ENCODE measurements at places on chromosomes 3 and 15. TPM values are rescaled to one million over a fixed set of nuclear protein-coding genes. Genes with fewer than 3 reads are reported as not detected.

DNA sequence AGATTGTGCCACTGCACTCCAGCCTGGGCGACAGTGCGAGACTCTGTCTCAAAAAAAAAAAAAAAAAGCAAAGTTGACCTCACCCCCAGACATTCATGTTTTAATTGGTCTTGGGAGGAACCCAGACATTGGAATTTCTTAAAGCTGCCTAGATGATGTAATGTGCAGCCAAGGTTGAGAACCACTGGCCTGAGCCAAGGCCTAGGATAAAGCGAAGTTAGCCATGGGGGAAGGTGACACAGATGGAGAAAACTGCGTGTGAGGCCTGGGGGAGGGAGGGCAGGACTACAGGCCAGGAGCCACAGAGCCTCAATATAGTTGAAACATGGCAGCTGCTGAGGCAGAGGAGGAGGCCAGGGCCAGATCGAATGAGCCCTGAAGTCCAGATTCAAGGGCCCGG lies 21.0 kb downstream of the GLB1 start:
- DNase-seq: no peak

MINAR1 gene
- 0.47 TPM for total RNA-seq

DNA sequence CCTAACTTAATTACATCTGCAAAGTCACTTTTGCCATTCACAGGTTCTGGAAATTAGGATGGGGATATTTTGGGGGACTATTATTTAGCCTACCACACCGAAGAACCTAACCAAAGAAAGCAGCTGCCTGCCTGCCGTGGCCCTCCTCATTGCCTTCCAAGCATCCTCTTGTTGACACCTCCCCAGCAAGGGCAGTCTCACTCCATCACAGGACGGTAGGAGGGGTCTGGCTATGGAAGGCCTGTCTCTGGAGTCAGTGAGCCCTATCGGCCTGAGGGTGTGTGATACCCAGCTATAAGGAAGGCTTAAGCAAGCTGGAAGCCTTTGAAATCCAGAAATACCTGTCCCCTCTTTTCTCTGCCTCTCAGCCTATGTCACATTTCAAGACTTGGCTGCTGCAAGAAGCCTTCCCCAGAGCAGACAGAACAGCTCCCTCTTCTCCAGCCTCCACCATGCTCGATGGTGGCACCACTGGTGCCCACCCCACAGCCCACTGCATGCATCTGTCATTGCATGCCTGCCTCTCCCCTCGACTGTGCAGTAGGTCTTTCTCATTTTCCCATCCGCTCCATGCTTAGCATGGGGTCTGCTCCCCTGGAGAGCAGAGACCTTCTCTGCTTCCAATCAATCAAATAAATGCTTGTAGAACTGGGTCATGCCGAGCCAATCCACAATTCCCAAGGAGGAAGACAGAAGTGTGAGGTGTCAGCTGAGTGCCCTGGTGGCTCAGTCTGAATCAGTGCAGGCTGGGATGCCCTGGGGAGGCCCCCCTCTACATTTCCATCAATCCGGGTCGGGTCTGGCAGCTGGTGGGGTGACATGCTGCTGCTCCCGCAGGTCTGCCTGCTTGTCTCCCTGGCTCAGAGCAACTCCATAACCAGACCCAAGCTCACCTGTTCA lies 23.9 kb upstream of the LOXL1 start:
- peak; percentile 24 for DNase-seq

DNA sequence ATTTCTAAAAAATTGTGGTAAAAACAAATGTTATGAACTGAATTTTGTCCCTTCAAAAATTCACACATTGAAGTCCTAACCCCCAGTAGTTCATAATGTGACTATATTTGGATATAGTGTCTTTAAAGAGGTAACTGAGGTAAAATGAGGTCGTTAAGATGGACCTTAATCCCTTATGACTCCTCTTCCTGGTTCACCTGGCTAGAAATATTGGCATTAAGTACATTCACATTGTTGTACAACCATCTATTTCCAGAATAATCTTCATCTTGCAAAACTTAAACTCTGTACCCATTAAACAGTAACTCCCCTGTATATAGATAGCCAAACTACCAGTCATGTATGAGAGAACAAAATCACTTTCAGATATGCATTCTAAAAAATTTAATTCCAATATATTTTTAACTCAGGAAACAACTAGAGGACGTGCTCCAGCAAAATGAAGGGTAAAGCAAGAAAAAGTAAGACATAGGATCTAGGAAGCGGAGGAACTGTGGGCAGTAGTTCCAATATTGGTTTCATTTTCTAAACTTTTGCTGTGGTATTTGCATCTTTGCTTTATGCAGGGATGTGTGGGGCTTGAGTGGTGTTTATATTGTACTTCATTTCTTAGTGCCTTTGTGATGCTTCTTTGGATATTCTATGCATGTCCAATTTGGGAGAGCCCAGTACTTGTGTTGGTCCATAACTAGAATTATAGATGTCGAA lies 36.7 kb upstream of the IL20RB start:
- DNase-seq: no peak

DNA sequence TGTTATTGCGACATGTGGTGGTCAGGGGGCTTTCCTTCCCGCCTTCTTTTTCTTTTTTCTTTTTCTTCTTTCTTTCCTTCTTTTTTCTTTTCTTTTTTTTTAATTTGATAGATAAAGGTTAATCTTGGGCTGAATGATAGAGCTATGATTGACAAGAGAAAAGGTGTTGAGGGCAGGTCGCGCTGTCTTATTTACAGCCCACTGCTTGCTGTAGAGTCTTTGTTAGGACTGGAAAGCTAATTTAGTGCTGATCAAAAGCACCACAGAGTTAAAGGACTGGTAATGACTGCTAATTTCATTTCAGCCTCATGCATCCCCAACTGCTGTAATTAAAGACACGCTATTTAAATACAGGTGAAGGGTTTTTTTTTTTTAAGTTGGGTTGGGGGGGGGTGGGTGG lies 10.6 kb upstream of the SOX2 start:
- DNase-seq: no peak

DNA sequence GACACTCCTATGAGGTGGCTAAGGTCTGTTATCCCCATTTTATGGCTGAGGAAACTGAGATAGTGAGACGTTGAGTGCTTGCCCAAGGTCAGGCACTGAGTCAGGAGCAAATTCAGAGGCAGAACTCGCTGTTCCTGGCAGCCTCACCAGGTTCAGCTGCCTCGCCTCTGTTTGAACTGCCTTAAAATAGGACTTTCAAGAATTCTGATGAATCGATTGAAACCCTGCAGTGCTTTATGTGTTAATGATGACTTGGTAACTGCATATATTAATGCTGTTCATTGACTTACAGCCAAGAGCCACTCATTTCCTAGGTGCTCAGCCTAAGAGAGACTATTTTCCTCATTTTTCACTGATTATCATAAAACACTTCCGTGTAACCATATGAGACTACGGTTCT lies 79.5 kb upstream of the BHLHE40 start:
- DNase-seq: no peak

DNA sequence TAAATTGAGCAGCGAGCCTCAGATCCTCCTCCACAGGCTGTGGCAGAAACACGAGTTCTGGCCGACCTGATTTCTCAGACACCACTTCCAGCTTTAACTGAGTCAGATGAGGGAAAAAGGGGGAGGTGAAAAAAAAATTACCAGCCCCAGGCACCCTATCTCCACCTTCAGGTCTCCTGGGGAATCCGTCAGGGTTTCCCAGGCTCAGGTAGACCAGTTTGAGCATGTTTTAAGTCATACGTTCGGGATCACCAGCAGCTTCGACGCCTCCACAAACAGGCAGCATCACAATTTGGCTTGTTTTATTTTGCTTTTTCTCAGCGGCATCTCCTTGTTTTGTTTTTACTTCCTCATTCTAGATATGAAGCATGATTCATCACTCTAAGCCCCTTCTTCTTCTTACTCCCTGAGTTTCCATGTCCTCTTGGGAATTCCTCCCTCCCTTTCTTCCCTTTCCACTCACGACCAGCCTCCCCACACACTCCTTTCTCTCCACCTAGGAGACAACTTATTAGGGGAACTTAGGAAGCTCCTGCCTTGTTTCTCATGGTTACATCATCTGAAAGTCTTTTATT lies 190.1 kb downstream of the ZNF621 start:
- no peak for DNase-seq

DNA sequence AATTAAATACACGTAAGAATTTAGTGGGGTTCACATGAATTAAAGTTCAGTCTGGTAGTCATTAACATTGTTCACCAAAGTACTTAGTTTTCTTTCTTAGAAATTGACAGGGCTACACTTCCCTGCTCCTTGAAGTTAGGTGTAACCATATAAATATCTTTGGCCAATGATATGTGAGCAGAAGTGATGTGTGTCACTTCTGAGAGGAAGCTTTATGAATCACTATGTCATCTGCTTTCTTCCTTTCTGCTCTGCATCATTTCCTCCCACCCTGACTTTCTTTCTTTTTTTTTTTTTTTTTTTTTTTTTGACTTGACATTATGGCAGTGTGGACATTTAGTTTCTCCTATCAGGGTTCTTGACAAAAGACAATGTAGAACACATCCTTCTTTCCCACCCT lies 156.2 kb upstream of the COL8A1 start:
- DNase-seq: no peak

CCDC39 gene
- total RNA-seq: 0.60 TPM

NSUN3 gene
- total RNA-seq: 16.3 TPM

DNAJA4 gene
- 31.1 TPM for total RNA-seq
